ENCODE measurements at places on chromosomes 11 and 22.

DNA sequence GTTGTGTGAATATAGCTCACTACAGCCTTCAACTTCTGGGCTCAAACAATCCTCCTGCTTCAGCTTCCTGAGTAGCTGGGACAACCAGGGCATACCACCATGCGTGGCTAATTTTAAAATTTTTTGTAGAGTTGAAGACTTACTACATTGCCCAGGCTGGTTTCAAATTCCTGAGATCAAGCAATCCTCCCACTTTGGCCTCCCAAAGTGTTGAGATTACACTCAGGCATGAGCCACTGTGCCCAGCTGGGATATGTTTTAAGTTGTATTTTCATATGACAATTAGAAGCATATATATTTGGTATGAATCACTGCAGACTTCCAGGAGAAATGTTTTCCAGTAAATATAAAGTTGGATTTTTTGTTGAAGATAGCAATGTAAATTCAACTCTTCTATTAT, 15.4 kb downstream of the DDX10 start:
- DNase-seq: no peak

DNA sequence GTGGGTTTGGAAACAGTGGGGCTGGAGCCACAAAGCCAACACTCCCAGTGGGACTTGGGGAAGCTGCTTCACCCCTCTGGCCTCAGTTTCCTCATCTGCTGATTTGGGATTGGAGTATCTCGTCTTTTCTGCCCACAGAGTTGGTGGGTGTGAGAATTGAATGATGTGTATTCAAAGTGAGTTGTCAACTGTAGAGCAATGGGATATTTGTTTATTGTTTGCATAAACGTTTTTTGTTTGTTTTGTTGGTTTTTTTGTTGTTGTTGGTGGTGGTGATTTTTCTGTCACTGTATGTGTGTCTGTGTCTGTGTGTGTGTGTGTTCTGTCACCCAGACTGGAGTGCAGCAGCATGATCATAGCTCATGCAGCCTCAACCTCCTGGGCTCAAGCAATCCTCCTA, 542.0 kb downstream of the MIAT start:
- DNase-seq: no peak

- no peak for DNase-seq
Measured at GRCh38 chr11:34318111-34319037, 39.4 kb downstream of the ABTB2 start.

- no peak for DNase-seq
Measured at GRCh38 chr11:79538775-79539174, 97.9 kb upstream of the TENM4 start.

GRCh38 chr11:103397369-103397768, 288.1 kb downstream of the DYNC2H1 start:
- no peak for DNase-seq

DNA sequence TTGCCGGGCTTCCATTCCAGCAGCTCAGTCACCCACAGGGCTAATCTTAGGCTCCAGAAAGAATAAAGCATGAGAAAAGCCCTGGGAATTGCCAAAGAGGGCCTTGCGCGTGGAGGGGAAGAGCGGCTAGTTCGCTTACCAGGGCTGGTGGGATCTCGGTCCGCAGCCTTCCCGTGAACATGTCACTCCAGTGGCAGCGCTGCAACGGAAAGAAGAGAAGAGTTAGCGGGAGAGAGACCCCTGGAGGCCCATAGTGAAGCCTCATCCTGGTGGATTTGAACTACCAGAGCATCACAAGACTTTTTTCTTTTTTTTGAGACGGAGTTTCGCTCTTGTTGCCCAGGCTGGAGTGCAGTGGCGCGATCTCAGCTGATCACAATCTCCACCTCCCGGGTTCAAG, 18.0 kb downstream of the RANGAP1 start:
- DNase-seq: no peak

DNA sequence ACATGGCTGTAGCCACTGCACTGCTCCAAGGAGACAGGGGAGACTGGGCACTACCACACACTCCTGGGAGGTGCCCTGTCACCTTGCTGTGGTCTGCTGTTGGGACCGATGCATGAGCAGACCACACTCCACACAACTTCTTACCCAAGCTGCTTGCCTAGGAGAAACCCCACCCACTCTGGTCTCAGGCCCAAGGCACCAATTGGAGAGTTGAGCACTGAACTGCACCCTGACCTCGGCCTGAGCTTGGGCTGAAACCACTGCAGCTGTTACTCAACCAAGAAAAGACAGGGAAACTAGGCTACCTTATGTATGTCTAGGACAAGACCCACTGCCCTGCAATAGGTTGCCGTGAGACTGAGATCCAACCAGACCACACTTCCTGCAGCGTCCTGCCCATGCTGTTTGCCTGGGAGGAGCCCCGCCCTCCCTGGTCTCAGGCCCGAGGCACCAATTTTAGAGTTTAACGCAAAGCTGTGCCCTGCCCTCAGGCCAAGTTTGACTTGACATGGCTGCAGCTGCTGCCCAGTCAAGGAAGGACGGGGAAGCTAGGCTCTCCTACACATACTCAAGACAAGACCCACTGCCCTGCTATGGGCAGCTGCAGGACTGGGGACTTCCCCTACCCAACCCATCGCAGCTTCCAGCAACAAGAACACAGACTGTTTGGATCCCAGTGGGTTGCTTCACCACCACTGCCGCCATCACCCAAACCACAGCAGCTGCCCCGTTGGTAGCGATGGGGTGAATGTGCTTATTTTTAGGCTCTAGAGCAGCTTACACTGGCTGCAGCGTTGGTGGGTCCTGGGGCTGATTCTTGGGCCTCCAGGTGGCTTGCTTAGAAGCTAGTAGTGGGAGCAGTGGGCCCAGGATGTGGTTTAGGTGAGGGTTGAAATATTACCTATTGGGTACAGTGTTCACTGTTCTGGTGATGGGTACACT, 66.8 kb downstream of the BRD1 start:
- DNase-seq: no peak

- peak; percentile 9 for DNase-seq
Measured at GRCh38 chr11:117597071-117597470, 199.9 kb downstream of the DSCAML1 start.

GRCh38 chr11:27697679-27698275, 2.5 kb downstream of the BDNF start:
- no peak for DNase-seq

DNA sequence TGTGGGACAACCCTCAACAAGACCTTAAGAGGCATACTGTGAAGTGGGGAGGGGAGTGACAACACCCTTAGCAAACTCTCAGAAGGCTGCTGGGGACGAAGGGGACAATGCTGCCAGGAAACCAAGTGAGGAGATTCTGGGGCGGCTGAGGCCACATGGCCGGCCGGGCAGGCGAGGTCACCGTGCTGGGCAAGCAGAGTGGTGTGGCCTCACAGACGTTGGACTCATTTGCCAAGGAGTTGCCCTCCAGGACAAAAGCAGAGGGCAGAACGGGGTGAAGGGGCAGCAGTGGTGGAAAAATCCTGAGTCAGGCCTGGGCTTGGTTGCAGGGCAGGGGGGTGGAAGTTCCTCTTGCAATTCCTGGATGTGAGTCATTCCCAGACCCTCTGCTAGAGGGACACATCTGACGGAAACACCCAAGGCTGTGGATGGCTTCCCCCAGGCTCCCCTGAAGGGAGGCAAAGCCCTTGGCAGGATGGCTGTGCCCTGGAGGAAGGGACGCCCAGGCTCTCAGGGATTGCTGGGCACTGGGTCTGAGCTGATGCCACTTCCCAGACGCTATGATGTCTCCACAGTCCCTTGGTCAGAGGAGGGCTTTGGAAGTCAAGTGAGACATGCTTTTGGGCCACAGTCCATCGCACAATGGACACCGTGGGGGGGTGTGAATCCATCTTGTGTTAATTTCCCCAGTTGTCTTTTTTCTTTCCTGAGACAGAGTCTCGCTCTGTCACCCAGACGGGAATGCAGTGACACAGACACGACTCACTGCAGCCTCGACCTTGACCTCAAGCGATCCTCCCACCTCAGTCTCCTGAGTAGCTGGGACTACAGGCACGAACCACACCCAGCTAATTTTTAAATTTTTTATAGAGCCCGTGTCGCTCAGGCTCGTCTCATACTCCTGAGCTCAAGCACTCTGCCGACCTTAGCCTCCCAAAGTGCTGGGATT, 16.2 kb upstream of the SHANK3 start:
- no peak for DNase-seq

- DNase-seq: no peak
Measured at GRCh38 chr11:119116601-119117000, 4.8 kb upstream of the HINFP start.
